ENCODE measurements at places on chromosomes 3 and 15.

DNA sequence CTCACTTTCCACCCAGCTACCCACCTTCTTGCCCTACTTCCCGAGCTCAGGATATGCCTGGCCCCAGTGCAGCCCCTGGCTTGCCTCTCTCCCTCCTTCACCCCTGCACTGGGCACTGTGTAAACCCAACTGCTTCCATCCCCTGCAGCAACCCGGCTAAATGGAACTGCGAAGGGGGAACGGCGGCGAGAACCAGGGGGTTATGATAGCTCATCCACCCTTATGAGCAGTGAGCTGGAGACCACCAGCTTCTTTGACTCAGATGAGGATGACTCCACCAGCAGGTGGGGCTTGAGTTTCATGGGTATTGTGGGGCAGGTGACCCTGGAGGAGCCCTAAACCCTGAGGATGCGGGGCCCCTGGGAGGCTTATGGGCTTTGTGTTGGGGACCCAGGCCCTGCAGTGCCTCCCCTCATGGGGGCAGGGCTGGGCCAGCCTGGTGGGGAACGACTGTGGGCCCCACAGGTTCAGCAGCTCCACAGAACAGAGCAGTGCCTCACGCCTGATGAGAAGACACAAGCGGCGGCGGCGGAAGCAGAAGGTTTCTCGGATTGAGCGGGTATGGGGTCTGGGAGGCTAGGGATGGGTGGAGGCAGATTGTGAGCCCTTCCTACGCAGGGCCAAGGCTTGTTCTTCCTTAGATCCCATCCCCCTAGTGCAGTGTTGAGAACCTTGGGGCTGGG, 9.6 kb downstream of the DVL3 start:
- DNase-seq, result no peak

GRCh38 chr3:74000725-74001124, 376.0 kb upstream of the PDZRN3 start:
- DNase-seq, result no peak

- no peak for DNase-seq
Observed at GRCh38 chr3:69539134-69539533, 153.2 kb upstream of the FRMD4B start.

DNA sequence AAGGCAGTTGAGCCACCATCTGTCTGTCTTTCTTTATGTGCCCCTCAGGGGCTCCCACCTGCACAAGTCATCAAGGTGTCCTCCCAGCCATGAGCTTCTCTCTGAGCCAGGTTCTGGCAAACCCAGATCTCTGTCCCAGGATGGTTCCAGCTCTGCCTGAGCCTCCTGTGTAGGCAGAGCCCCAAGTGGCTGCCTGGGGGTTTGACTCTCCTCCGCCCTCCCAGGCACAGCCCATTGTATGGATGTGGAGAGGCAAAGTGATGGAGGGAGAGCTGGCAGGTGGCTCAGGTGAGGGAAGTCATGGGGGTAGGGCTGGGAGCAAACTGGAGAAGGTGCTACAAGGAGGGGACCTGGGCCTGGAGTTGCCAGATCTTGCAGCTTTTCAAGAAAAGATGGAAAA, 56.9 kb downstream of the GRIP2 start:
- no peak for DNase-seq

DNA sequence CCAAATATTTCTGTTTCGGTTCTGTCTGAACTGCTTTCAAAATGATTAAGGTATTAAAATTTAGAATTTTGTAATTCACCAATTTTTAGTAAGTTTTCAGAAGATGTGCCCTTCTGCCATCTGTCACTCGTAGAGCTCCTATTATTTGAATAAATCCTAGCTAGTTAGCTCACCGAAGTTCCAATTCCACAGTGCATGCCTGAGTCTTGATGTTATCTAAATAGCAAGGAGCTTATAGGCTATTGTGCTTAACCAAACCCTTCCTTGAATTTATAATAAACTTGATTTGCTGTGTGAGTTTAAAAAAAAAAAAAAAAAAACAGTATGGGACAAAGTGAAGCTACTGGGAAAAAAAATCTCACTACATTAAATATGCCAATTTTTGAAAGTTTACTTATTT, 18.7 kb downstream of the ATP13A3 start:
- DNase-seq, result no peak

DNA sequence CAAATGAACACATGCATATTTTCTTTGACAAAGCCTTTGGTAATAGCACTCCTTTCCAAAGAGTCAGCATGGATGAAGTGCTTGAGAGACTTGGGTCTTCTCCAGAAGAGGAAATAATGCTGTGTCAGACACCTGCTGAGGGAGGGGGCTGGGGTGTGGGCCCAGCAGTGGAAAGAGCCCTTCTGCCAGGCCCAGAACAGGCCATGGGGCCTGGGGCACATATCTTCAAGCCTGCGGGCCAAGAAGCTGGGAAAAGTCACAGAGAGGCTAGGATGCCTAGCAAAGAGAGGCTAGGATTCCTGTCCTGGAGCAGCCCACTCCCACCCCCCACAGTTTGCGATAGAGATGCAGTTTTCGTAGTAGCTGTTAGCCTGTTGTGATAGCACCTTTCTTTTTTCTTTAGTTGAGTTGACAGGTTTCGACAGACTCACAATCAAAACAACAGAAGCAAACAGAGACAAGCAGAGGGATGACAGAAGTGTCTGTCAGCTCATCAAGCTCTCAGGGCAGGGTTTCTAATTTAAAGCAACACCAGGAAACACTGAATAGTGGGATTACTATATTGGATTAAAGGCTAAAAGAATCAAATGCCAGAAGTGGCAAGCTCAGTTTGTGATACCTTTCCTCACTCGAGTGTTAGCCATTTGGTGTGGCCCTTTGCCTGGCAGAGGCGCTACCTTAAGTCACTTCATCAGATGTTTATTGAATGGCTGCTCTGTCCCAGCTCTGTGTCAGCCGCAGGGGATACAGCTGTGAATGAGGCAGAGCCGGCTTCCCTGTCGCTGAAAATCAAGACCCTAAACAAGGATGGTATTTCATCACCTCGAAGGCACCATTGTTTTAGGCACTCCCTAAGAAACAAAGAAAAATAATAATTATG, 19.0 kb downstream of the CMTM7 start:
- no peak for DNase-seq

GRCh38 chr15:43378601-43379000, 7.7 kb downstream of the TUBGCP4 start:
- DNase-seq, result no peak

DNA sequence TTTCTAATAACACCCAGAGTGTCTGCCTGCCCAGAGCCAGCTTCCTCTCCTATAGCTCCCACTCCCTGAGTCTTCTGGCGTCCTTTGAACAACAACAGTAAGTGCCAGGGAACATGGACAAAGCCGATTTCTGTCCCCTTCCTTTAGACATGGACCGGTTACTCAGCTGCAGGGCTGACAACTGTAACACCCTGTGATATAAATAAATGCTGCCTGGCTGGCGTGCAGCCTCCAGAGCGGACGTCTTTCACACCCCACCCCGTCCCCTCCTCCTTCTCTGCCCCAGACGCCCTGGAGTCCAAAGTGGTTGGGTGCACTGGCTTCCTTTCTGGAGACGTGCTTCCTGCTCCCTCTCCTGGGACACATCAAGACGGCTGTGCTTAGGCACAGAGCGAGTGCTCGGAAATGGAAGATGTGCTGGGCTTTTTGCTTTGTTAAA, 281.9 kb upstream of the LRRFIP2 start:
- DNase-seq, result no peak

DNA sequence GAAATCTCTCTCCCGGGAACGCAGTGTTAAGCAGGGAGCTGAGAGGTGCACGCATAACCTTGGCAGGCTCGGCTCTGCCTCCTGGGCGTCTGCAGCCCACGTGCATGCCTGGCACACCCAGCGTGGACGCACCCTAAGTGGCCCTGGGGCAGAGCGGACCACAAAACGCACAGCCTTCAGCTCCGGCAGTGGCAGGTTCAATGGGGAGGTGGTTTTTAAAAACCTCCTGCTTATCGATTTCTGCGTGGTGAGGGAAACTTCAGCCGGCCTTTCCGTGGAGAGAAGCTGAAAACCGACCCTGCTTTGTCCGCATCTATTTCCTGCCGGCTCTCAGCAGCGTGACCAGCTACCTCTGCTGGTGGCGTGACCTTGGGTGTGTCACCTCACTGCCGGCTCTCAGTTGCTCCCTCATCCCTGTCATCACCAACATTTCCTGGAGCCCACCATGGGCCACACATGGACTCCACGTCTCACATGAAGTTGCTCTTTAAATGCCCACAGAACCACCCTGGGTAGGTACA, 134.8 kb upstream of the MEF2A start:
- no peak for DNase-seq

DNA sequence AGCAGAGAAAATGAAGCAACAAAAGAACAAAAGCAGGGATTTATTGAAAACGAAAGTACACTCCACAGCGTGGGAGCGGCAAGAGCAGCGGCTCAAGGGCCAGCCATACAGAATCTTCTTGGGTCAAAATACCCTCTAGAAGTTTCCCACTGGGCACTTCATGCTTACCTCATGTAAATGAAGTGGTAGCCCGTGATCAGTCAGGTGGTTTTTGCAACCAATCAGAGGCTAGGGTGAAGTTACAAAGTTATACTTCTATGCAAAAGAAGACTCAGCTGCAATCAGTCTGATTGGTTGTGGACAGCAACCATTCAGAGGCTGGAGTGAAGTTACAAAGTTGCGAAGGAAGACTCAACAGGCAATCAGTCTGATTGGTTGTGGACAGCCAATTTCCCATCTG, 37.8 kb upstream of the TRH start:
- DNase-seq, result peak; percentile 13

GRCh38 chr15:31207246-31207645, 105.7 kb upstream of the TRPM1 start:
- DNase-seq, result no peak

DNA sequence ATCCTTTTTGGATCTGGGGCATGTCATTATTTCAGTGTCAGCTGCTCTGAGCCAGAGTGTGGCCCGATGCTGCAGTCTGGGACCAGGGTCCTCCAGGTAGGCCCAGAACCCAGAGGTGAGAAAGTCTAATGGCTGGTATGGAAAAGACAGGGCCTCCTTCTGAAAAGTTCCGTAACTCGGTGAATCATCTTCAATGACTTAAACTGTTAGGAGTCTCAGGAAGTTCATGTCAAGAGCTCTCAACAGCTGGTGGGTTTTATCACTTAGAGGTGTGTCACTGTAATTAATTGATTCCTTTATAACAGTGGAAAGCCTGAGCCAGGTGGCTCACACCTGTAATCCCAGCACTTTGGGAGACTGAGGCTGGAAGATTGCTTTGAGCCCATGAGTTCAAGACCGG, 28.5 kb upstream of the PDE8A start:
- no peak for DNase-seq

- DNase-seq, result no peak
Observed at GRCh38 chr3:198030125-198030524, 70.1 kb downstream of the LMLN start.

DNA sequence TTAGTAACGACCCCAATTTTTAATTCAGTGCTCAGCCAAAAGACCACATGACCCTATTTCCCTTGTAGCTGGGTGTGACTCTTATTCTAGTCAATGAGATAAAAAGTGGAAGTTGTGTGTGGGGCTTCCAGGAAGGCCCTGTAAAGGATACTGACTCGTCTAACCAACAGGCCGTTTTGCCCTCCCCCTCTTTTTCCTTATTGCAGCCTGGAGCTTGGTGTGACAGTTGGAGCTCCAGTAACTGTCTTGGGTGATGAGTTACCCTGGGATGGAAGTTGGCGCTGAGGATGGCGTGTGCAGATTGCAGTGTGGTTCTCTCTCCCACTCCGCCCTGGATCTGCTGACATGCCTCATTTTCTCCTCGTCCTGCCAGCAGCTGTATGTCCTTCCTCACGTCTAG, 209.3 kb upstream of the PROK2 start:
- DNase-seq, result no peak

GRCh38 chr3:50255251-50255615, 13.7 kb upstream of the SEMA3B start:
- DNase-seq, result no peak

- no peak for DNase-seq
Observed at GRCh38 chr3:9206287-9206686, 43.2 kb downstream of the SRGAP3 start.

DNA sequence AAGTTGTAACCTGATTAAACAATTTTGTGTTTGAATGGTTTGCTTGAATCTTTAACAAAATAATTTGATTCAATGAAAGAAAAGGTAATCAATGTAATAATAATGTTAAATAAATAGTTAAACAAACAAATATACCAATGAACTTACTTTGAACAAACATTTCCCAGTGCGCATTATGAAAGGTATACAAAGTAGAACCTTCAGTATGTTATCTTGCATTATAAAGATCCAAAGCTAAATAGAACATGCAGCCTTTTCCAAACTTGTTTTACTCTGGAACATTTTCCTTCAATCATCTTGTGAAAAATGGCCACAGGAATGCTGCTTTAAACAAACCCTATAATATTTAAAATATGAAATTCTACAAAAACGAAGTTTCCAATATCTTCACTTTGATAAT, 620.0 kb downstream of the NAALADL2 start:
- no peak for DNase-seq

GRCh38 chr3:68234076-68234780, 579.8 kb upstream of the SUCLG2 start:
- DNase-seq, result no peak

GRCh38 chr15:100033140-100033857, 300.1 kb upstream of the LYSMD4 start:
- no peak for DNase-seq

- no peak for DNase-seq
Observed at GRCh38 chr3:185705498-185705897, 119.3 kb downstream of the IGF2BP2 start.

DNA sequence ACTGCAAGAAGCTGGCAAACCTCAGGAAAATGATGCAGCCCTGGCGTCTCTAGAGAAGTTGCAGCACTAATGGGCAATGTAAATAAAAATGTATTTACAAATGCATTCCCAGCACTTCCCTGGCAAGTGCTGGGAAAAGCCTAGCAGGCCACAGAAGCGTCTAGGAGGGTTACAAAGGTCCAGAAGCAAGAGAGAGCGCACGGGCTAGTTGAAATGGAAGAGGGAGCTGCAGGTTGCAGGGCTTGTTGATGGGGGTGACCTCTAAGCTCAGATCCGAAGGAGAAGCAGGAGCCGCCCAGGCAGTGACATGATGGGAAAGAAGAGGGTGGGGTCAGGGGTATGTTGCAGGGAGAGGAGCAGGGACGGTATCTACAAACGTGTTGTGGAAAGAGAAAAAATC, 2.7 kb upstream of the KNL1 start:
- no peak for DNase-seq

DNA sequence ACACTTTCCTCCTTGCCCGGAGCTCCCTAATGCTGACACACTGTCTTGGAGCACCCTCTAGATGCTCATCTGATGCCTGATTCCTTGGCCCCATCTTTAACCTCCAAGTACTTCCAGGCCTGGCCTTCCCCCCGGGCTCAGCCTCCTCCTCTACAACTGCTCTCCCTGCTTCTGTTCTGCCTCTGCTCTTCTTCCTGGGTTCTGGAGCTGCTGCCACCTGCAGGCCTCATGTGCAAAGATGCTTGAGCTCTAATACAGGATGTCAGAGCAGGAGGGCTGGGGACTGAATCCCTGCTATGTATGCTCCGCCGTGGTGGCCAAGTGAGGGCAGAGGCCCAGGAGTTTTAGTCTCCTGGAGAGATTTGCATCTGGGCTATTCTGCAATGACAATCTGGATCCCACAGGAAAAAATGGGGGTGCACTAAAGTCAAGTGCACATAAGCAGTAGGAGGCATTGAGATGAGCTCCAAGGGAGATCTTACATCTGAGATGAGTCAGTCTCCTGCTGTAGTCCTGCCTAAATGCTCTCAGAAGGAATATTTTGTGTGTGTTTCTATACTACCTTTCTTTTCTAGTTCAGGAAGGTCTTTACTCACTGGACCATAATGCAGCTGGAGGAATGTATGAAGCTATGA, 296.3 kb downstream of the UACA start:
- peak; percentile 32 for DNase-seq

GRCh38 chr15:89168316-89168833, 53.0 kb downstream of the RLBP1 start:
- no peak for DNase-seq
